H54 (cell line): ENCODE measurements at places on chromosomes 16 and 17.

DNA sequence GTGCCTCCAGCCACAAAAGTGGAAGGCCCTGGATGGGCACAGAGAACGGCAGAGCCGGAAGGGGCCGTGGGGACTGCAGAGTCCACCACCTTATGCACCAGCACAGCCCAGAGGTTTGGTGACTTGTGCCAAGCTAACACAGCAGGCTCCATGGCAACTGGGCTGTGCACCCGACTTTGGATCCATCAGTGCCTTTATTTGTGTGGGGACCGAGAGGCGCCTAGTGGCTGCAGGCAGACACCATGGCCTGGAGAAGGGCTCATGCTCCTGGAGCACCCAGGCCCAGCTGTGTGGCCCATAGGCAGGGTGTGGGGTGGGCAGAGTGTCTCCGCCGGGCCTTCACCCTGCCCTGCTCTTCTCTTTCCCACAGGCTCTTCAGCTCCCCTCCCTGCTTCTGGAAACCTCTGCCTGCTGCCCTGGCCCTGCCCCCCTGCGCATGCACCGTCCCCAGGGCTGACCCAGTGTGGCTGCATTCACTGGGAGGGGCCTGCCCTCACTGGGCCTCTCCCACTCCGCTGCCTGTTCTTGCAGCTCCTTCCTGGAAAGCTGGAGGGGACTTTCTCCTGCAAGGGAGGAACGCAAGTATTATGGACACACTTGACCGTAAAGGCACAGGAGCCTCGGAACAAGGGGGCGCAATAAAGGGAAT is 10.1 kb downstream of the C16orf90 start:
- no peak for DNase-seq

DNA sequence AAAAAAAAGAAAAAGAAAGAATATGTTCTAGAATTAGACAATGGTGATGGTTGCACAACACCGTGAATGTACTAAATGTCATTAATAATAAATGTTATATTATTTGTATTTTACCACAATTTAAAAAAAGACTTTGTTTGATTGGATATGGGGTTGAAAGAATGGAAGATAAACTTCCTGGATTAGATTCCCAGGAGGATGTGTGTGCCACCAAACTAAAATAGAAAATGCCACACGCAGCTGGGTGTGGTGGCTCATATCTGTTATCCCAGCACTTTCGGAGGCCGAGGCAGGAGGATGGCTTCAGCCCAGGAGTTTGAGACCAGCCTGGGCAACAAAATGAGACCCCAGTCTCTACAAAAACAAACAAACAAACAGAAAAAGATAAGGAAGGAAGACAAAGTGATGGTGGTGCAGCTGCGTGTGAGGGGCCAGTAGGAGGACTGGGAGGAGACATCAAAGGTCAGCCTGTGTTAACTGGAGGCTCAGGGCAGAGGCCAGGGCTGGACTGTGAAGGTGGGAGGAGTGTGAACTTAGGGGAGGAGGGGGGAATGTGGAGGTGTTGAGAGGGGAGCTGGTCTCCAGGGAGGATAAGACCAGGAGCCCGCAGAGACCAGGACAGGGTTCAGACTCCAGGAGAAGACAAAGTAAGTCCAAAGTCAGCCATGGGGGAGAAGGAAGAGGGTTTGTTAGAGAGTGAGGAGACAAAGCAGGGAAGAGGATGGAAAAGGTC is 4.1 kb downstream of the PECAM1 start:
- DNase-seq, result no peak

DNA sequence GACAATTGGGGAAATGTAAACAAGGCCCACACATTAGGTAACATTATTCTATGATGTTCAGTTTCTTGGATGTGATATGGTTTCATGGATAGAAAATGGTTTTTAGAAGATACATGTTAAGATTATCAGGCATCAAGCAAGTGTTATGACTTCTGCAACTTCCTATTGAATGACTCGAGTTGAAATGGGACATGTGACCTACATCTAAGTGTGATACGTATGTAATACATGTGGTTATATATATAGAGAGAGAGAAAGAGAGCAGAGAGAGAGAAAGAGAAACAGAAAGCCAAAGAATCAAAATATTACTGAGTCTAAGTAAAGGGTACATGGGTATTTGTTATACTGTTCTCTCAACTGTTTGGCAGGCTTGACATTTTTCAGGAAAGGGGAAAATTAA is 1.7 kb downstream of the TMEM170A start:
- DNase-seq, result no peak

GRCh38 chr17:4892499-4893221 is 6.7 kb upstream of the C17orf107 start:
- DNase-seq, result no peak

DNA sequence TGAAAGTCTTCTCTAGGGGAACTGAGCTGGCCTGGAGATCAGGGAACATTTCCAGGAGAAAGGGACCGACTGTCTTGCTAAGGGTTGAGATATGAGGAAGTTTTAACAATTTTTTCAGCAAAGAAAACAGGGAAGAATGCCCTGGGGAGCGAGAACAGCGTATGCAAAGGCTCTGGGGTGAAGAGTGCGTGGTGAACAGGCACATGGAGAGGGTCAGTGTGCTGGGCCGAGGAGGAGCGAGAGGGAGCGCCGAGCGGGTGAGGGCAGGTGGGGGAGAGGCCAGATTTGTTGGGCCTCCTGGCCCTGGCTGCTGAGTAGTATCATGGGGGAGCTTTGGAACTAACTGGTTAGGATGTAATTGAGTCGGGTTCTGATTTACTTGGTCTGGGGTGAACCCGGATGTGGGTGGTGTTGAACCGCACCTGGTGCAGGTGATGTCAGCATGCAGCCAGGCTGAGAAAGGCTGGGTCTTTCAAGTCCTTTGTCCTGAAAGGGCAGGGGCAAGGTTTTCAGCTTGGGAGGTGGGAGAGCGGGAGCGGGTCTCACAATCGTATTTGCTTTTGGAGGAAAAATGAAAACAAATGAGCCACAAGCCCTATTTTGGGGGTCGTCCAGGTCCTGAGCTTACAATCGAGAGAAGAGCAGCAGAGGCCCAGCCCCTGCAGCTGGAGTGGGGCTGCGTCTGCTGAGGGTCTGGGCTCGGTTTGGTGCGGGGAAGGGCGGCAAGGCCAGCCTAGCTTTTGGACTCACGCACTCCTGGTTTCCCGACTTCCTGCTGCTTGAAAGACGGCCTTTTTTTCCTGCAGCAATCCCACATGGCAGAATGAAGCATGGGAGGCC is 11.1 kb upstream of the WFDC1 start:
- no peak for DNase-seq

DNA sequence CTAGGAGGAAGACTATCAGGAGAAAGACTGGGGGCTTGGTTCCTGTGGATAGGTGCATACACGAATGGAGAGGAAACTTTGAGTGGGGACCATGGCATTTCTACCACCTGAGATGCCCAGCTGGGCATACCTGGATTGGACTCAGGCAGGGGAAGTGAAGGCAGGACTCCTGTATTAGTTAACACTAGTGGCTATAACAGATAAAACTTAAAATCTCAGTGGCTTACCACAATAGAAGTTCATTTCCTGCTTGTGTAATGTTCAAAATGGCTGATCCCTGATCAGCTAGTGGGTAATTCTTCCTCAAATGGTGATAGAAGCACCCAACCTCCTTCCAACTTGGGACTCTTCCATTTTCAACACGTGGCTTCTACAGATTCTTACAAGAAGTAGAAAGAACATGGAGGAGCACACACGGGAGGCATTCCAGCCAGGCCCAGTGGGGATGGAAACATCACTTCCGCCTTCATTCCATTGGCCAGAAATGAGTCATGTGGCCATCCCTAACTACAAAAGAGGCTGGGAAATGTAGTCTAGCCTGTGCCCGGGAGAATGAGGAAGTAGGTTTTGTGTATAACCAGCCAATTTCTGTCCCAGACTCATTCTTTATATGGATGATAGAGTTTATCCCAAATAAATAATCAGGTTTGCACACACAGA is 112.1 kb downstream of the UTP18 start:
- peak; percentile 83 for DNase-seq

DNA sequence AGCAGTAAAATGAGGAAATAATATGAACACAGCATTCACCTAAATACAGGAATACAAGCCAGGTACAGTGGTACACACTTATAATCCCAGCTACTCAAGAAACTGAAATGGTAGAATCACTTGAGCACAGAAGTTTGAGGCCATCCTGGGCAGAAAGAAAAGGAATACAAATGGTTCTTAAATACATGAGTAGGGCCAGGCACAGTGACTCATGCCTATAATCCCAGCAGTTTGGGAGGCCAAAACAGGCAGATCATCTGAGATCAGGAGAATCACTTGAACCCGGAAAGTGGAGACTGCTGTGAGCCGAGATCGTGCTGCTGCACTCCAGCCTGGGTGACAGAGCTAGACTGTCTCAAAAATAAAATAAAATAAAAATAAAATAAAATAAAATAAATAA is 23.0 kb upstream of the SMG8 start:
- DNase-seq, result no peak

DNA sequence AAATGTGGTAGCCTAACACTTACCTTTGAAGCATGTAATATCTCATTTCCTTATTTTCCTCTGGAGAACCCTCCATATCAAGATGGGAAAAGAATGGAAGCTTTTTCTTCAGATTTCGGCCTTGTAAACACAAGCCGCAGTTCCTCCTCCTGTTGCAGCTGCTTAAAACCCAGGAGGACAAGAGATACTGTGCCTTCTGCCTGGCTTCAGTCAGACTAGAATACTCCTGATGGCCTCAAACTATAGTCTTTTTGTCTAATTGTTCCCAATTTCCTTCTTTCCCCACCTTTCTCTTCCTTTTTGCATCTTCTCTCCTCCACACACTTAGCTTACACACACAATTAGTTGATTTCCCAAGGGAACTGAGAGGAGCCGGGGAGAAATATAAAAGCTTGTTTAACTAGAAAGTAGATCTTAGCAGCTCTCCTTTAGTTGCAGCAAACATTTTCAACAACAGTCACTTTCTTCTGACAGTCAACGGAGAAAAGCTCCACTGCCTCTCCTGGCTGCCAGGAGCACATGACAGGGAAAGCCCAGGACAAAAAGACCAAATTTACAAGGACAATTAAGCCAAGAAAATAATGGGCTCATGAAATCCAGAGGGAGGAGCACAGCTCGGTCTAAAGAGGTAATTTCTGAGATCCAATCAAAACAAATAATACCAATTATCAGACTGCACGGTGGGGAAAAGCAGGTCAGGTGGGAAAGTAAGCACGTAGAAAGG is 76.4 kb upstream of the C17orf78 start:
- no peak for DNase-seq

DNA sequence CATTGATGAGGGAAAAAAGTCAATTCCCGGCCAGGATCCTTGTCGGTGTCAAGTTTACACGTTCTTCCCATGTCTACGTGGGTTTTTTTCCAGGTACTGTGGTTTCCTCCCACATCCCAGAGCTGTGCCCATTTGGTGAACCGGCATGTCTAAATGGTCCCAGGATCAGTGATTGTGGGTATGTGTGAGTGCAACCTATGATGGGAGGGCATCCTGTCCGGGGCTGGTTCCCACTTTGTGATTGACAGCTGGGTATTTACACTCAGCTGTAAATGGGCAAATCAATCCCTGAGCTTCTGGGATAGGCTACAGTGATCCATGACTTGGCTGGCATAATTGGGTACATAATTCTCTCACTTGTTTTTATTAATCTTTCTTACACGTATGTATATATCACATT is 91.2 kb upstream of the IRX6 start:
- DNase-seq, result no peak

DNA sequence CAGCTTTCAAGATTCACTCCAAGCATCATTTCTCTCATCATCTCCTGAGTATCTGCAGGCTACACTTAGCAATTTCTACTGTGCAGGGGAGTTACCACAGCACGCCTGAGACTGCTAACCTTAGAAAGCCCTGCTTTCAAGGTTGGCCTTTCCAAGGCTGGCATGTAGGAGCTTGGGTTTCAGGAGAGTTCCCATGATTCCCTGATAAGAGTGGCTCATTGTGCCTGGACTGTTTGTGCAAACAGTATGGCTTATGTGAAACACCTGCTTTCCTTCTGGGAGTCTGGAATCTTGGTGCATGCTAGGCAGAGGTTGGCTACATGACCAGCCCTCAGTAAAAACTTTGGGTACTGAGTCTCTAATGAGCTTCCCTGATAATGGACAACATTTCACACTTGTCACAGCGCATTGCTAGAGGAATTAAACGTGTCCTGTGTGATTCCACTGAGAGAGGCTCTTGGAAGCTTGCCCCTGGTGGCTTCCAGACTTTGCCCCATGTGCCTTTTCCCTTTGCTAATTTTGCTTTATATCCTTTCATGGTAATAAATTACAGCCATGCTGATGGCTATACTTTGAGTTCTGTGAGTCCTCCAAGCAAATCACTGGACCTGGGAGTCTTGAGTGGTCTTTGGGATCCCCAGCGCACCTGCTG is 19.7 kb upstream of the RGS9 start:
- no peak for DNase-seq

DNA sequence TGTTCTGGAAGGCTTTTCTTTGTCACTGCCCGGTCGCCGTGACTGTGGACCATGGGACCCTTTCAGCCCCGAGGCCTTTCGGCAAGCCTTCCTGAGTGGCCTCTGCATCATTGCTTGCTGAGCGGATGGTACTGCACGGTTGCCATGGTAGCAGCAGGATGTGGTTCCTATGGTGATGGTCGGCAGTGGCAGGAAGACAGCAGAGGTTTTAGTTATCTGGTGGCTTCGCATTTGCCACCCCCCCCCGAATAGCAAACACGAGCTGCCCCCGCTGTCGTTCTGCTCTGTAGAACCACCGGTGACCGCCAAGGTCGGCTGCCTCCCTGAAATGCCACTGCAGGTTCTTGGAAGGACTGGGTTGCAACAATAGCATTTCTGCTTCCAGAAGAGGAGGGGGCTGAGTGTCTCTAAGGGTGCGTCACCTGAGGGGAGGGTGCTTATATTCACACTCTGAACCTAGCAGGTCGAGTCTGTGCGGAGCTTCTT is 76.6 kb downstream of the CMIP start:
- DNase-seq, result no peak

GRCh38 chr17:32771396-32771795 is 105.5 kb downstream of the MYO1D start:
- no peak for DNase-seq

DNA sequence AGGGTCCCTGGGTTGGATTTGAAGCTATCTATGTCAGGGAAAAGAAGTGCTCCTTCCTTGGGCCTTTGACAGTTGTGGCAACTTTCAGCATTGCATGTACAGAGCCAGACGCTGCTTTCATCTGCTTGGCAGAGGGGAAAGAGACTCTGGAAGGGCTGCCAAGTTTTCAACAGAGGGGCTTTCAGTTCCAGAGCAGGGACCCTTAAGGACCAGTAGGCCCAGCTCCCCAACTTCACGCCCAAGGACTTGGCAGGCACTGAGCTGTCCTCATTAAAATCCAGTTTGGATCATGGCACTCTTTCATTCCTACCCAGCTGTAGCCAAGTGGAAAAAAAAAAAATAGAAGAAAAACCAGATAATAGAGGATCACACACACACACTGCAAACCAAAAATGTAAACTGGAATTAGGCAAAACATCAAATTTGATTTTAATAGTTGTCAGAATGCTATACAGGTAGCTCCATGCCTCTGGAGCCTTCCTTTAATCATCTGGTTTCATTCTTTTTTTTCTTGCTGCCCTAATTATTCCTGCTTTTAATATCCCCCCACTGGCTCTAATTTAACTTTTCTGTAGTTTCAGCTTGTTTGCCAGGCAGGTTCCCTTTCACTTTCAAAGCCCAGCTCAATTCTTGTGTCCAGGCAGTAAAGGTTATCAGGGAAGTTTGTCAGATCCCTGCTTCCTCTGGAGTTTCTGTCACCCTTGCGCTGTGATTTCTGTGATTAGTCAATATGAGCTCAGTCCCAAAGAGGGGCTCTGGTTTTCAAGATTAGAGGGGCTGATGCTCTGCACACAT is 702.6 kb upstream of the CDH8 start:
- no peak for DNase-seq

- DNase-seq, result peak; percentile 52
These were observed 416 bp downstream of the KIFC3 start for GRCh38 chr16:57801809-57802340.
